Esophagus squamous epithelium (tissue), 5 donors: ENCODE measurements at places on chromosomes 13 and 19.

DNA sequence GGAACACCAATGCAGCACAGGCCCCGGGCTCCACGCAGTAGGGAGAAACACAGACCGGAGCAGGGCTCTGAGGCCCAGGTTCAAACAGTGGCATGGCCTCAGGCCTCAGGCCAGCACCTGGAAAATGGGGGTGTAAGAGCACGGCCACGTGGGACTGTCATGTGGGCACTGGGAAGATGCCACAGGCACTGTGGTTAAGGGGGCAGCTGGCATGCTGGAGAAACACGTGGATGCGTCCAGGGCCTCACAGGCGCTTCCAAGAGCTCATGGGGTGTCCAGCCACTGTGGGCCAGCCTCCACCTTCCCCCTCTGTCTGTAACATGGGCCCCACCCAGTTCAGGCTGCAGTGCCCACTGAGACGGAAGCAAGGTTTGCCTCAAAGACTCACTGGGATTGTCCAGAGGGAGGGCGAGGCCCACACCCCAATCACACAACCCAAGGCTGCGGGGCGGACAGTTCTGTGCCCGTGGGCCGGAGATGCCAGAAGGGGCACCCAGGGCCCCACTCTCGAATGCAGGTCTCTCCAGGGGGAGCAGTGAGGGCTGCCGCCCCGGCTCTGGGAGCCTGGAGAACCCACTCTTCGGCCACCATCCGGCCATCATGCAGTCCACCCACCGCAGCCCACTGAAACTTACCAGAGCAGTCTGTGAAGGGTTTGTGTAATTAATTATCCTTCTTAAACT lies 6.3 kb upstream of the MBD3 start:
- DNase-seq, result no peak

DNA sequence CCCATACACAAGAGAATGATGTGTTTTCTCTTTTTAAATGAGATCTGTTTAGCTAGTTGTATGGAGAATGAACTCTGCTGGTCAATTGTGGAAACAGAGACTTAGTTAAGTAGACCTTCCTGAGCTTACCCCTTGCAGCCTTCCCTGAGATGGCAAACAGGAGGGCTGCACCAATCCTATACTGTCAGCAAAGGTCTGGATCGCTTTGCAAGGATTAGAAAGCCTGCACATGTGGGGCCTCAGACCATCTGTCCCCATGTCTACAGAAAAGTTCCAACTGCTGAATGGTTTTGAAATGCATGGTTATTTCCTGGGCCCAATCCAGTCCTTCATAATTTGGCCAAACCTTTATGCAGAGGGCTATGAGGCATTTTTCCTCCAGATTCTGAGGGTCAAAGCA lies 183.9 kb upstream of the SLC10A2 start:
- DNase-seq, result no peak

- no peak for DNase-seq
Observed at GRCh38 chr19:30049226-30049625, 107.2 kb downstream of the URI1 start.

- no peak for DNase-seq
Observed at GRCh38 chr13:71214821-71215220, 652.2 kb downstream of the DACH1 start.
